ENCODE measurements at places on chromosomes 7 and 10.

GRCh38 chr7:129525225-129525862 is 23.0 kb downstream of the SMKR1 start:
- no peak for DNase-seq

DNA sequence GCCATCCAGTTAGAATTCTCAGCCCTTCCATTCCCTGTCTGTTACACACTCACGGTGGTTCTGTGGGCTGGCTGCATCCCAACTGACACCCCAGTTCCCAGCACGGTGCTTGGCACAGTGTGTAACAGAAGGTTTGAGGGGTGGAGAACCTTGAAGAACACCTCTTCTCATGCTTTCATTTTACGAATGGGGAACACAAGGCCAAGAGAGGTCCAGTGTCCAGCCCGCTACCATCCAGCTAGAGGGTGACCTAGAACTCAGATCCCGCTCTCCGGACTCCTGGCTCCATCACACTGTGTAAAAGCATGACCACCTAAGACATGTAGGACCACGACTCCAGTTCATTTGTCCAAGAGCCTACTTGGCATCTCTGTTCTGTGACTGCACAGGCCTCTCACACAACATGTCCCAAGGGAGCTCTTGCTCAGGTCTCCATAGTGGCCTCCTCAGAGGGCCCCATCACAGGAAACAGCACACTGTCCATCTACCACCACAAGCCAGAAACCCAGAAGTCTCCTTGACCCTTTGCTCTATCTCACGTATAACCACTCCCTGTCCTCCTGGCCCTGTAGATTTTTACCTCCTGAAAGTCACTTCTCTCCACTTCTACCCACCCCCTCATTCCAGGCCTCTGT is 2.8 kb upstream of the CDH23 start:
- no peak for DNase-seq

DNA sequence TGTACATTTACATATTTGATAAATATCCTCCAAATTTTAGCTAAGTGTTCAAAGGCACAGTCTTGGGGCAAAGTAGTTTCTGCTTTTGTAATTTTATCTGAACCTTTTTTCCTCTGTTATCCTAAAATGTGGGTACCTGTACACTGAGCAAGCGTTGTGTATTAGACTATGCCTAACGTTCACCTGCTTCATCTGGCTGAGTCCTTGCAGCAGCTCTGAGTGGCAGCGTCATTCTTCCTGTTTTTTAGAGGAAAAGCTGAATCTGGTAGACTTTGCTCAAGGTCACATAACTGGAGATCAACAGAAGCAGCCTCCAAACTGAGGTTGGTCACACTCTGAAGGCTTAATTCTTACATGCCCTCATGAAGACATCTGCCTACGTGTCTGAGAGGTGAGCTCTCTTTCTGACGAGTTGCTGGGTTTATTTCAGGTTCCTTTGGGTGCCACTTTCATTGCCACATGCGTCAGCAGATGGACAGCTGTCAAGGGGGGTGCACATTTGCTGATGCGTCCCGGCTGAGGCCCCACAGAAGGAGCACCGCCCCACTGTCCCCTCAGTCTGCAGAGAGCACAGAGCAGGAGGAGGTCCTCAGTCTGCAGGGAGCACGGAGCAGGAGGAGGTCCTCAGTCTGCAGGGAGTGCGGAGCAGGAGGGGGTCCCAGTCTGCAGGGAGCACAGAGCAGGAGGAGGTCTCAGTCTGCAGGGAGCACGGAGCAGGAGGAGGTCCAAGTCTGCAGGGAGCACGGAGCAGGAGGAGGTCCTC is 406.5 kb upstream of the SHH start:
- DNase-seq: no peak

DNA sequence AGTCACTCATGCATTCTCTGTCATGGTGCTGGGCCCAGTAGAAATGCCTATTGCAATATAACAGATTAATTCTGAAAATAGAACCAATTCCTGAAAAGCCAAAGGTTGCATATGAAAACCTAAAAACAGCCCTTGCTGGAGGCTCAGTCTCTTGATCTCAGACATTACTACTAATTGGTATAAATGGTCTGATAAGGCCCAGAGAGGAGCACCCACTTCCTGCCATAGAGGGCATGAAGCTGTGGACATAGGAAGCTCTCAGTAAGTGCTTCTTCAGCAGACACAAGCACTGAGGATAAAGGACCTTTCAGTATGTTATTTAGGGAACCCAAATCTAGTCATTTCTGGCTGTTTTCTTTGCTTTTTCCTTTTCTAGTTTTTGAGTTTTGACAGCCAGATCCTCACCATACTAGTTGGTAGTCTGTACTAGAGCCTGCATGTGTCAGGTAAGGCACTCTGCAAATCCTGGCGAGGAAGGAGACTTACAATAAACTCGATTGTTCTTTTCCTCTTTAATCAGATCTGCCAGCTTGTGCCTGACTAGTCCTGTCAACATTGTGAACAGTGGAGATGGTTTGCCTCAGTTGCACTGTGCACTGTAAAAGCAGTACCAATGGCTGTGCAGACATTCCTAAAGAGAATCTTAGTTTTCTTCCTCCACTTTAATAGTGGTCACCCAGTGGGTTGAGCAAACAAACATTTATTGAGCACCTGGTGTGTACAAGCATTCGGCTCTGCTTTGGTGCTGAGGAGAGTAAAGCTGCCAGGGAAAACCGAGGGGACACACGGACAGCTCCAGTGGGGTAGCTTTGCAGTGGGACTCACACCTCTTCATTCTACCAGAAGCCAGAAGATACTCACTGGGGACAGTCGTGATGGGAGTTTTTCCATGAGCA is 140.9 kb downstream of the CHN2 start:
- DNase-seq: no peak

GRCh38 chr10:72812415-72812752 is 81.2 kb upstream of the OIT3 start:
- DNase-seq: no peak

GRCh38 chr10:127702271-127702670 is 34.7 kb upstream of the FOXI2 start:
- DNase-seq: no peak

DNA sequence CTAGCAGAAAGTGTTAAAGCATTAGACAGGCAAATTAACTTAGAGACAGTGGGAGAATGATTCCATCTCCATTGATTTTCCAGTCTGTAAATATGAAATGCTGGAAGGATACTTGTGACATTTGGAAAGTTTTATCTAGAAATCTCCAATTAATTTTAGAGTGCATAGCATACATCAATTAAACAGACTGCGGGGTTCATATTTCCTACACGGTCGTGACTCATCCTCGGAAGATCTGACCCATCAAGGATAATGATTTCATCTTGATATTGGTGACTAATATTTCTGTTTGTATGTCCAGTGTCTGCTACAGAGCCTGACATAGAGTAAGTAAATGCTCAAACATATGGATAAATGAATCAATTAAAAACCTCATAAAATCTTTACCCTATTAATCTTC is 474.9 kb downstream of the KCNMA1 start:
- DNase-seq: no peak

DNA sequence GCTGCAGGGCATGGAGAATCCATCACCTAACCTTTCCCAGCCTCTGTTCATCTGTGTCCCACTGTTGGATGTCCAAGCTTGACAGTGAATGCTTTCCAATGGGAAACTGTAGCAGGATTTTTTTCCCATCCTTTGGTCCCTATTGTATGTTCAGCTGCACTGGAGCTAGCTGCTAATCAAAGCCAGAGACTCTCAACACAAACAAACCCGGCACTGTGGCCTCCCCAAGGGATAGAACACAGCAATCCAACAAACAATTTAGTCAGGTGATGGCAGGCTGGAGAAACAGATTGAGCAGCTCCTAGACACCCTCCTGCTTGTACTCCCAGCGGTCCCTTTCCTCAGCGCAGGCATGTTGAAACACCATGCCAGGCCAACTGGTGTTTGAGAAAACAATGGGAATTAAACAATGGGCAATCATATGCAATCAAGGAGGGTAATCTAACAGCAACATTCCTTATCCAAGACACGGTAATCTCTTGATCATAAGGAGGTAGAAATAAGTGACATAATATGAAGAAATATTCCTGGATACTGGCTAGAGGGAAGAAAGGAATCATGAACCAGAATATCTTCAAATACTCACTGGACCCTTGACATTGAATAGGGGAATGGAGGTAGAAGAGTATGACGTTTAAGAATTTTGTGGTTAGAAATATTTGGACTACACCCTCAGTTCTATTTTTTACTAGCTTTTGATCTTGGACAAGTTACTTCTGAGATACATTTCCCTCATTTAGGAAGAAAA is 15.0 kb downstream of the PTN start:
- DNase-seq: no peak

DNA sequence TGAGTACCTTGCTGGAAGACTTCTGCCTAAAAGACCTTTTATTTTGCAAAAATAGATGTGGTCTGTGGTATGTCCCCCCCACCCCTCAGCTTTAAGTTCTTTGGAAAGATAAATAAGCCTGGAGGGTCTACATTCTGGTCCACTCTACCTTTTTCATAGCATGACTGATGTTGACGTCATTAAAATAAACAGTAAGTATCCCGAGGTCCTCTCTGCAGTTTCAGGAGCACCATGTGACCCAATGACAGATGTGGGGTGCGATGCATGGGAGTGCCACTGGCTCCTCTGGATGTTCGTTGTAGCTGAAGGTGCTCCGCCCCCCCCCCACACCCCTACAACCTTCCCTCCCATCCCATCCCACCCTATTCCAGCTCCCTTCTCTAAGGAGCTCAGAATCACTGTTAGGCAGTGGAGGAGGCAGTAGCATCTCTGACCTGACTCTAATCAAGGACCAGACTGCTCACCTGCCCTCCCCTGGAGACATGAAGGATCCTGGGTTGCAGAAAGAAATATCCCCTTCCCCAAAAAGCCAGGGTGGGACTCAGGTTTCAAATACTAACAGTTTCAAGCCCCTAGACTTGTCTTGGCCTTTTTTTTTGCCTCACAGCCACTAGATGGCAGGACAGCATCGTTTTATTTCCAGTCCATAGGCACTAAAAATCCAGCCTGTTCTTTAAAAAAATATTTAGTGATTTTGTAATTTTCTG is 25.1 kb downstream of the CASP7 start:
- peak; percentile 39 for DNase-seq

- DNase-seq: no peak
Observed at GRCh38 chr10:100297242-100297641, 10.8 kb upstream of the BLOC1S2 start.

DNA sequence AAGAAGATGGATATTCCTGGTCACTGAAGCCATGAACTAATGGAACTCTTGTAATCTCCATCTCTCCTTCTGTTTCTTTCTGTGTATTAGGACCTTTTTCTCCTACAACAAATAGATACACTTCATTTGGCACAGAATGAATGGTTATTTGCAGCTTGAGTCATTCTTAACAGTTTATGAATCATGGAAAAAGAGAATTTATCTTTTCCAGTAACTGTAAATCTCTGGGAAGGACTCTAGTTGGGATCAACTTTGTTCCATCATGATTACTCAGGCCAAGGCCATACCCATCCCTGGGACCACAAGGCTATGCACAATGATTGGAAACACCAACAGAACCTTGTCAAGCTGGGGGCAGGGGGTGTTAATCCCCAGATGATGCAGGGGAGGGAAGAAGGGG is 36.1 kb upstream of the MDFIC start:
- peak; percentile 44 for DNase-seq

GRCh38 chr10:36721871-36722270 is 403.5 kb upstream of the ANKRD30A start:
- no peak for DNase-seq

DNA sequence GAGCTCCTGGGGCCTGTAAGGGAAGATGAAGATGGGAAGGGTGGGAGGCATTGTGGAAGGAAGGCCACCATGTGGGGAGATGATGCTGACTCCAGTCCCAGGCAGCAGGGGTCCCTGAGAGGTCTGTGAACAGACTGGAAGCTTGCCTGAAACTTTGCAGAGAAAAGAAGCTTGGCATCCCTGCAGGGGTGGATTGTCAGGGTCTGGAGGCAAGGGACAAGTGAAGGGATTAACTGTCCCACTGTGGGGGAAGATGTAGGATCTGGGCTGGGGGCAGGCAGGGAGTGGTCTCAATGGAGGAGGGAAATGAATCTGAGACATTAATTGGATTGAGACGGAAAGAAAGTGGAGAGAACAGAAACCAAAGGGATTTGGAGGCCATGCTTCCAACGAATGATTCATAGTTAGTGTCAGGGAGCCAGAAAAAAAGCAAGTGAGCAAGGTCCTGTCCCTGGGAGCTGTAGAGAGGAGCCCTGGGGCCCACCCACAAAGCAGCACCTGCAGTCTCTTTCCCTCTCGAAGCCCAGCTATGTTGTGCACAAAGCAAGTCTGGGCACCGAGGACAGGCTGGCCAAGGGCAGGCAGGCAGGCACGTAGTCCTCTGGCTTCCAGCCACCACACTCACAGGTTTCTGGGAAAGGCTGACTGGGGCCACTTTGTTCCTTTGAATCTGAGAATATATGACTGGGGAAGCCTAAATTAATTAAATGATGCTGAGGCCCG is 4.7 kb upstream of the SLC18A3 start:
- DNase-seq: no peak

DNA sequence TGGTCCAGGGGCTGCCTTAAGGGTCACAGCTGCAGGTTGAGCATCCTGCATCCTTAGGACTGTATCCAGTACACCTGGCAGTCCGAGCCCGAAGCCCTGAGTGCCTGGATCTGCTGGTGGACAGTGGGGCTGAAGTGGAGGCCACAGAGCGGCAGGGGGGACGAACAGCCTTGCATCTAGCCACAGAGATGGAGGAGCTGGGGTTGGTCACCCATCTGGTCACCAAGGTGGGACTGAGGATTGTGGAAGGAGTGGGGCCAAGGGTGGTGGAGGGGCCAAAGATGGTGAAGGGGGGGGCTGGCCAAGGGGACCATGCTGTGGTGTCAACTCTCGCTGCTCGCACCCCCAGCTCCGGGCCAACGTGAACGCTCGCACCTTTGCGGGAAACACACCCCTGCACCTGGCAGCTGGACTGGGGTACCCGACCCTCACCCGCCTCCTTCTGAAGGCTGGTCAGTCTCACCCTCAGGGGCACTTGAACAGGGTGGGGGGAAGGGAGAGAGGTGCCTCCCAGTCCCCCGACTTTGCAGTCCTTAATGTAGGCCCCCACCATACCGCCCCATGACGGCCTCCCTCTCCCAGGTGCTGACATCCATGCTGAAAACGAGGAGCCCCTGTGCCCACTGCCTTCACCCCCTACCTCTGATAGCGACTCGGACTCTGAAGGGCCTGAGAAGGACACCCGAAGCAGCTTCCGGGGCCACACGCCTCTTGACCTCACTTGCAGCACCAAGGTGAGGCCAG is 5.3 kb downstream of the NFKB2 start:
- DNase-seq: no peak

DNA sequence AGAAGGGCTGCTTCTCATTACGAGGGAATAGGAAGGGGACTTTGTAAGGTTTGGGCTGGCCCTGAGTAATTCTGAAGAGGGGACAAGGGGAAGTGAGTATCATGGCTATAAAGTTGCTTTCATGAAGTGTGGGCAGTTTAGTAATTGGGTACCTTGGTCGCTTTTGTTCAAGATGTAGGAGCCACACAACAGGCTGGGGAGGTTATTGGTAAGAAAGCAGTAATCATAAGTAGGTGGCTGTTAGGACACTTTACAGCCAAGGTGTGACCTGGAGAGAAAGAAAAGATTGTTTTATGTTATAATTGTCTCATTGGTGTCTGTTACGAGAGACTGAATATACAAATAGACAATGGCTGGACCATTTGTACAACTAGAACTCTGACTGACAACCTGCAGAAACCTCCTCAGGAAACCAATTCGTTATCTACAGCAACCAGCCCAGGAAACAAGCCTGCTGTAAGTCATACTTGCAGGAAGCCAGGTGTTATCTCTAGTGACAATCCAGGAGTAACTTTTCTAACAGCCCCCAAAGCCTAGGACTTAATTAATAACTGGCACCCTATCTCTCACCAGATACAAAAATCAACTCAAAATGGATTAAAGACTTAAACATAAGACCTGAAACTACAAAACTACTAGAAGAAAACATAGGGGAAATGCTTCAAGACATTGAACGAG is 5.0 kb upstream of the CCM2 start:
- no peak for DNase-seq
